Activated CD4-positive, CD25-positive, alpha-beta regulatory T cell treated with anti-CD3 and anti-CD28 coated beads, Interleukin-2, amount 50 U/mL, for 72 hours (primary cell): ENCODE measurements at places on chromosomes 4 and X.

DNA sequence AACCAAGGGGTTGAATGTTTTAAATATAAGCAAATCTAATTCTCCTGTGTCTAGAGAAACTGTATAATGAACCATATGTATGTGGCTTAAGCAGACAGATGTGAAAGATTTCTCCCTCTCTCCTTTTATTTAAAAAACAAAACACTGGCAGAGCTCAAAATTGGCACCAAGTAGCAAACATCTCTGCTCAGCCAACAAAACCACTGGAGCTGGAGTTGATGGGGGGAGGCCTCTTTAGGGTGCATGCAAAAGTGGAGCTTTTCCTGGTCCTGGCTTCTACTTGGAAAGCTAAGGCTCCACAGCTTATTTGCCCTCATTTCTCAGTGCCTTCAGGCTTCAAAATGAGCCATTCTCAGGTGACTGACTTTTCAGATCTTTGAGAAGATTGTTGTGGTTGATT lies 95.6 kb downstream of the REPS2 start:
- DNase-seq = no peak

DNA sequence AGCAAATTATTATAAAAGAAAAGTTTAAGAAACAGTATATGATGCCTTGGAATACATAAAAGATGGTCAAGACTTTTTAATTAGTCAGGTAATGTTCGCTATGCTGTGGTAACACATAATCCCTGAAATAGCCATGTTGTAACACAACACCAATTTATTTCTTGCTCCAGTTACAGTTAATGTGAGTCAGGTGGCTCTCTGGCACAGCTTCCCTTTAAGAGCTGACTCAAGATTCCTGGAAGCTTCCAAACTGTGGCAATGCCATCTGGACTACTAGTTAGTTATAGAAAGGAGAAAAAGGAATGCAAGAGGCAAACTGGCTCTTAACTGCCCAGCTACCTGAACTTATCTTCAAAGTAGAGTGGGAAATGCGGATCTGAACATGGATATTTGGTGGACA lies 210.5 kb downstream of the CHM start:
- no peak for DNase-seq

DNA sequence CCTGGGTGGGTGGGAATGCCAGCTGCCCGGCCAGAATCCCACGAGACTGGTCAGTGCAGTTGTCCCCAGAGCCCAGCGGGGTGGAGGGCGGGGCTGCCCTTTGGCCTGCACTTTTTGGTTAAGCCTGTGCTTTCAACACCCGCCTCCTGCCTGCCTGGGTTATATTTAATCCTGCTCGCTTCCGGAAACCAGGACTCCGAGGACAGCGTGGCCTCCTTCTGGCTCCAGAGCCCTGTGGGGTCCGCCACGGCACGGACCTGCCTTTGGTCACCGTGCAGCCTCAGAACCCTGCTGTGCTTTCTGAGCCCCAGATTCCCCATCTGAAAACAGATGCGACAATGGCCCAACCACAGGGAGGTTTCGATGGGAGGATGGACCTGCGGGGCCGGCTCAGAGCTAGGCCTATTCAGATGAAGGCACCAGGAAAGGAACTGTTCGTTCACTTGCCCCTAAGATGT lies 29.4 kb upstream of the KIAA0232 start:
- DNase-seq = no peak

DNA sequence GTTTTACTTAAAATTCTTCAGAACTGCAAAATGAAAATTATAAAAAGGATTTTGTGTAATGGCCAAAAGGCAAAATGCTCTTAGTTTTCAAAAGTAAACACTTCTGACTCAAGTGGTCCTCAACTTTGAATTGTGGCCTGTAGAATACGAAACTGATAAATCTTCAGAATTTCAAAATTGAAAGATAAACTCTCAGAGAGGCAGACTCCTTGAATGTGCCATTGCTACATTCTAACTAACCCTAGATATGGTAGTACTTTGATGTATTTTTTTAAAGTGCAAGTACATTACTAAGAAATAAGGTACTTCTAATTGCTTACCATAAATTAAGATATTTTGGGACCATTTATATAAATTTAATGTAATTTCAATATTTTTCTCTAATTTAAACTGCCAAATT lies 44.4 kb downstream of the TNIP3 start:
- DNase-seq = no peak

DNA sequence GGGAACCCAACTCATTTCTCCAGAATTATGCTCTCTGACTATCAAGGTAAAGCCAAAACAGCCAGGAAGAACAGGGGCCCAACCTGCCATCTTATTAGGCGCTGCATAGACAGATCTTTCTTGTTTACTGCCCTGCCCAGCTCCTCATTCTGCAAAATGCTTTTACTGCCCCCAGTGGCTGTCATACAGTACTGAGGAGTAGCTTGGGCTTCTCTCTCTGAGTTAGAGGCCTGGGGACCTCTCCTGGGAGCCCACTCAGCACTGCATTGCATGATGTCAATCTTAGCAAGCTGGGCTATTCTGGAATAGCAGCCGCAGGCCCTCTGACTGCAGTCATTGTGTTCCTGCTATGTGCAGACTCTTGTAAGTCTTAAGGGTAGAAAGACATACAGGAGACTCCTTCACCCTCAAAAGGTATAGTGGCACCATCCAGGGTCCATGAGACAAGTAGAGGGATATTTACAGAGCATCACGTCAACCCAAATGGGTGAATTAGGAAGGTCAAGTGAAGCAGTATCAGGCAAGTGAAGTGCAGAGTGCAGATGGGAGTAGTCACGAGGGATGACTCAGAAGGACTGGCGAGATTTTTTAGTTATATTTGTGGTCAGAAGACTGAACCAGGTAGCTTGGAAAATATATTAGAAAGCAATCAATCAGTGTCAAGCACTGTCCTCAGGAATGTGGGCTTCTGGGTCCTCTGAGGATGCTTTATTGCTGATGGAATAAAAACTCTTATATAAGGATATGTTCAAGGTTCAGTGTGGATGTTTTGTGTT lies 294.1 kb upstream of the SFRP2 start:
- no peak for DNase-seq

GRCh38 chr4:185082561-185082960 lies 60.5 kb upstream of the SLC25A4 start:
- DNase-seq = no peak

- DNase-seq = no peak
Measured at GRCh38 chrX:71637848-71638247, 19.5 kb upstream of the CXCR3 start.

- no peak for DNase-seq
Measured at GRCh38 chrX:79154596-79155359, 10.3 kb downstream of the GPR174 start.

DNA sequence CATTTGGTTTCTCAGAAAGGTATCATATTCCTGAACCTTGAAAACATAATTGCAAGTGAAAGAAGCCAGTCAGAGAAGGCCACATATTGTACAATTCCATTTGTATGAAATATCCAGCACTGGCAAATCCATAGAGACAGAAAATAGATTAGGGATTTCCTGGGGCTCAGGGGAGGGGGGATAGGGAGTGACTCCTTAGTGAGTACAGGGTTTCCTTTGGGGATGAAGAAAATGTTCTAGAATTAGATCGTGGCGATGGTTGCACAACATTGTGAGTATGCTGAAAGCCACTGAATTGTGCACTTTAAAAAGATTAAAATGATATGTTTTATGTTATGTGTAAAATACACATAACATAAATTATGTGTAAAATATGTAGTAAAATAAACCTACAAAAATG lies 10.3 kb downstream of the XPNPEP2 start:
- DNase-seq = no peak
